MG63 (cell line): ENCODE measurements at places on chromosomes 2 and 18.

- DNase-seq = no peak
Observed at GRCh38 chr18:27921904-27922751, 254.8 kb downstream of the CDH2 start.

- no peak for DNase-seq
Observed at GRCh38 chr2:158391876-158392275, 64.7 kb downstream of the CCDC148 start.

- no peak for DNase-seq
Observed at GRCh38 chr18:42792731-42793130, 322.8 kb downstream of the RIT2 start.

DNA sequence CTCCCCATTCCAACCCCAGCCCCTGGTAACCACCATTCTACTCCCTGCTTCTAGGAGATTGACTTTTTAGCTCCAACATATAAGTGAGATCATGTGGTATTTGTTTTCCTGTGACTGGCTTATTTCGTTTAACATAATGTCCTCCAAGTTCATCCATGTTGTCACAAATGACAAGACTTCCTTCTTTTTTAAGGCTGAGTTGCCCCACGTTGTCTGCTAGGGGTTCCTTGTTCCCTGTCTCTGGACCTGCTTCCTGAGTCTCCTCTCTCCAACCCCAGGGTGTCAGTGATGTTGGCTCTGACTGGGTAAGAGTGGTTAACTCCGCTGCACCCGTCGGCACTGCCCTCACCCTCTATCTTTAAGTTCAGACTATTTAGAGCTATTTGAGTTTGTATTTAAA is 175.2 kb downstream of the SH3RF3 start:
- DNase-seq = no peak

GRCh38 chr2:219129589-219129988 is 31.0 kb downstream of the NHEJ1 start:
- no peak for DNase-seq

- peak; percentile 28 for DNase-seq
Observed at GRCh38 chr18:74897971-74898657, 300.4 kb downstream of the ZNF407 start.
